ENCODE measurements at places on chromosomes 3 and 15. TPM values are rescaled to one million over a fixed set of nuclear protein-coding genes. Genes with fewer than 3 reads are reported as not detected.
A peak's percentile ranks its signal among the peaks of the same experiment; 100 is the strongest.

Gene MRAS
- total RNA-seq, result 13.3 TPM

Gene DYNLT2B
- total RNA-seq, result 12.3 TPM

GRCh38 chr15:85086855-85087254 lies 105.2 kb downstream of the PDE8A start:
- DNase-seq, result no peak

DNA sequence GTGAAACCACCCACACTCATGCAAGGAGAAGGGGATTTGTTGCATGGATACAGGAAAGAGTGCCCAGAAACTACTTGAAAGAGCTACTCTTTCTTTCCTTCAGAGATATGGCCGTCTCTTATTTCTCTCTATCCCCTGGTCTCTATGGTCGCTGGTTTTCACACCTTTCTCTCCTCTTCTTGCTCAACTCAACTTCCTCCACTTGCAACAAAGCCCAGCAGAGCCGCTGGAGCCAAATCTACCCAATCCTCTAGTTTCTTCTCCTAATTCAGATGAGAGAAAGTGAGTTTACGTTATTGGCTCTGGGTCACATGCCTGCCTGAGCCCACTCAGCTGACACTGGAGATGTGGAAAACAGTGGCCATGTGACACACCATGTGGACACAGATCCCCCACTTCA lies 215.2 kb downstream of the OSBPL10 start:
- DNase-seq, result no peak

GRCh38 chr15:42137461-42138261 lies 18.8 kb downstream of the PLA2G4F start:
- DNase-seq, result peak; percentile 13

Gene FOXL2
- 0.07 TPM for total RNA-seq

DNA sequence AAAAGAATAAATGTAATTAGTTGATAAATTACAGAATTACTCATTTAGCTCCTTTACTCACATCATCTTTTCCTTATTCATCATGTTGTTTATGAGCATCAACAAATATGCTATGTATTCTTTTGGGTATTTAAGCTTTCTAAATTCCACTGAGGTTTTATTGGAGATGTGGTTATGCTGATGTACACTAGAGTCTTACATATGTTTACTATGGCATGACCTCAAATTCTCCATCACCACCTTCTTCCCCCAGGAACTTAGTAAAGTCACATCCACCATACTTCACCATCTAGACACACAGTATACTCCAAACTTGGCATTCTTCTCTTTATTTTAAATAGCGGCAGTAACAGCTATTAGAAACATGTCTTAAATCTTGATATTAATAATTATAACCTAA lies 74.1 kb upstream of the MELTF start:
- no peak for DNase-seq

Gene ZNF197
- total RNA-seq, result 9.4 TPM

DNA sequence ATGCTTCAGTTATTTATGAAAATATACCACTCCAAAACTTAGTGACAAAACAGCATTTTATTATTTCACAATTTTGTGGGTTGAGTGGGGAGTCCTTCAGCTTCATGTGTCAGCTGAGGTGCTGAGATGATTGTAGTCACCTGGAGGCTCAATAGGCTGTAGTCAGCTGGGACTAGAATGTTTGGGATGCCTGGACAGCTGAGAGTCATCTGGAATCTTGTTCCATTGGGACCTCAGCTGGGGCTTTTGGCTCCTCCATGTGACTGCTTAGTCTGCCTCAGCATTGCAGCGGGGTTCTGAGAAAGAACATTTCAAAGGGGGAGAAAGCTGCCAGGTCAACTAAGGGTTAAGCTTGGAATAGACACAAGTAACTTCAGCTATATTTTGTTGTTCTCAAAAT lies 13.4 kb downstream of the STT3B start:
- no peak for DNase-seq

GRCh38 chr15:101373577-101373976 lies 78.5 kb upstream of the SNRPA1 start:
- DNase-seq, result no peak

Data from pulmonary artery endothelial cell (primary cell).